Stimulated activated CD8-positive, alpha-beta memory T cell treated with anti-CD3 and anti-CD28 coated beads, Interleukin-2, amount 100 ng/mL, for 1 hour (primary cell): ENCODE measurements at places on chromosomes 6 and 20.

DNA sequence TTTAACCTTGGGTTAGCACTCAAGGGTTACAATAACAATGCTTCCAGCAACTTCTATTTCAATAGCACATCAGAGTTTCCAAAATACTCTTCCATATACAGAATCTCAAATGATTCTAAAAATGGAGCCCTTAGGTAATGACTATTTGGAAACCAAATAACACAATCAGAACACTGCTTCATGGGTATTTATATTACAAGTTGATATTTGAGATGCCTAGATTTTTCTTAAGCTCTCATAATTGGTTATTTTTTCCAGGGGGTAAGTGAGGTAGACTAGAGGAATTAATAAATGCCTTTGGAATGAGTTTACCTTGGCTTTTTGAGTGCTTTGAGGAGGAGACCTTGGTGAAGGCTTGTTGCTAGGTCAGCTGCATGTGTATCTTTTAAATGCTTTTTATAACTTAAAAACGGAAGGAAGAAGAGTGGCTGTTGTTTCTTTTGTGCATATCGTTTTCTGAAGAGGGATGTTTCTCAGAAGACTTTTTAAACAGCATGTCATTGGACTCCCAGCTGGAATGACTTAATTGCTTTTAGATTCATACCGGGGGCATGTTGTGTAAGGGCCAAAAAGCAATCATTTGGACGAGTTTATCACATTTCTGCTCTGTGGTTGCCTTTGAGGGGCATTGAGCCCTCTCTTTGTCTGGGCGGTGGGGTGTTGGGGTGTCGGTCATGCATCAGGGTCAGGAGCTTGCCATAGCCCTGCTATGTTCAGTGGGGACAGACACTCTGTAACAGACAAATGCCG, 186.0 kb downstream of the DTNBP1 start:
- DNase-seq = no peak

GRCh38 chr6:127971945-127972391, 71.1 kb upstream of the THEMIS start:
- DNase-seq = no peak

DNA sequence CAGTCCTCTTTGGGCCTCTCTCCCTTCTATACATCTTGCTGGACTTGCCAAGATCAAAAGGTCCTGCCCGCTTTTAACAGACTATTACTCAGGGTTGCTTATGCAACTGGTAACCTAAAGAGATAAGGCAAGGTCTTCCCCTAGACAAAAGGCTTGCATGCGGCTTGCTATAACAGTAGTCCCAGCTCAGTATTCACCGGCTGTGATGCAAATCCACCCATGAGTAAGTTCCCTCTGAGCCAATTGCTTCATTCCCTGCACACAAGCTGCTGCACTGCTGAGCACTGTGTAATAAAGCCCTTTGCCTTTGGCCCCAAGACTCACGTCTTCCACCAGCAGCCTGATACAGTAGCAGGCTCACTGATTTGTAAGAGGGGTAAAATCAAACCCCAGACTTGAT, 363.8 kb downstream of the PRKN start:
- DNase-seq = no peak

GRCh38 chr20:64091770-64092169, 7.6 kb upstream of the LKAAEAR1 start:
- no peak for DNase-seq

DNA sequence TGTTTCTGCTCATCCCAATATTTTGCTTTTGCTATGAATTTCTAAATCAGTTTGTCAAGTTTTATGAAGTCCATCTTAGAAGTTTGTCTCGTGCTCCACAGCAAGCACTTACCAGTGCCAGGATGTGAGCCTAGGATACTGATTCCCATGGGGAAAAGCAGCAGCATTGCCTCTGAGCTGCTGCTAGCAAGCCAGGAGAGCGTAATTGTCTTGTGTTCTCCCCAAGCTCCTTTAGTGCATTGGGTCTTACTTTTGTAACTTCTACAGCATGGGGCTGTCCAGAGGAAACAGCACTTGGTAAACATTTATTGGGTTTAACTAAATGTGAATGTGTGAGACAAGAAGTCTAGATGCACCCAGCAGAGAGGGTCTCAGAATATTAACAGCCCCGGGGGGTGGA, 76.1 kb downstream of the RNF182 start:
- no peak for DNase-seq

- no peak for DNase-seq
These were observed 257.7 kb upstream of the STXBP5 start for GRCh38 chr6:146946559-146946958.
